ENCODE measurements at places on chromosomes 4 and X.

DNA sequence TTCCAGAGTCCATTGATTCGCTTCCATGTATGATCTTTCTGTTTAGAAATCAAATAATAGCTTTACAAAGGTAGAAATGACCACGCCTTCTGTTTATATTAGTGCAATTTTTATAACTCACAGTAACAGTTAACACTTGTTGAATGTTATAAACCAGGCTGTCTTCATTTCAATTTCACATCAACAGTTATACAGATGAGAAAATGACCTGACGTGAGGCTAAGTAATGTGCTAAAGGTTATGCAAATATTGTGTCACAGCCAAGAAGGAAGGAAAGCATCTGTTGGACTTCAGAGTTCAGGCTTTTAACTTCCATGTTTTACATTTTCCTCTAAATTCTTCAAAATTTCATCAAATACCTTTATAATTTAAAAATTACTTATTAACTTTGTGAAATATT lies 13.9 kb downstream of the CASP3 start:
- DNase-seq = no peak

- peak; percentile 74 for DNase-seq
Observed at GRCh38 chrX:49171752-49172279, at the start of gene PLP2. PLP2 (plus strand) TSS chrX:49171898; CDS start chrX:49172001, 103 bp downstream.

GRCh38 chrX:8044947-8045346 lies 117.7 kb upstream of the PNPLA4 start:
- DNase-seq = no peak

- no peak for DNase-seq
Observed at GRCh38 chr4:100009490-100009889, 59.4 kb upstream of the H2AZ1 start.

- no peak for DNase-seq
Observed at GRCh38 chrX:132657876-132658275, 169.0 kb upstream of the MBNL3 start.

GRCh38 chr4:99861120-99861905 lies 32.9 kb downstream of the LAMTOR3 start:
- no peak for DNase-seq

DNA sequence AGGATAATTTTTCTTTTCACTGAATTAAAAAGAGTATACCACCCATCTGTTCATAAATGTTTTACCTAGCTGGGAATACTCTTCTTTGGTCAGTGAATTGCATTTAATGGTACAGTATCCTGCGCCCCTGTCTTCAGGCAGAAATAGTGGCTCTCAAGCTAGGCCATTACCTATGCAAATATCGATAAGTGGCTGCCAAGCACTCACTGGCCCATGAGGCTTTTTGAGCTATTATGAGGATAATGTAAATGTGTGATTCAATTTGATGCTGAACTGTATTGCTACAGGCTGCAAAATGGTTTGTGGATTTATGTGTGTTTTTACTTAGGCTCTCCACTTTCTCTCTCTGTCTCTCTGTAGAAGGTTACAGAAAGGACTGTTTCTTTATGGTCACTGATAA lies 30.1 kb upstream of the MTMR1 start:
- no peak for DNase-seq

GRCh38 chr4:71430609-71431008 lies 91.8 kb downstream of the SLC4A4 start:
- DNase-seq = no peak

DNA sequence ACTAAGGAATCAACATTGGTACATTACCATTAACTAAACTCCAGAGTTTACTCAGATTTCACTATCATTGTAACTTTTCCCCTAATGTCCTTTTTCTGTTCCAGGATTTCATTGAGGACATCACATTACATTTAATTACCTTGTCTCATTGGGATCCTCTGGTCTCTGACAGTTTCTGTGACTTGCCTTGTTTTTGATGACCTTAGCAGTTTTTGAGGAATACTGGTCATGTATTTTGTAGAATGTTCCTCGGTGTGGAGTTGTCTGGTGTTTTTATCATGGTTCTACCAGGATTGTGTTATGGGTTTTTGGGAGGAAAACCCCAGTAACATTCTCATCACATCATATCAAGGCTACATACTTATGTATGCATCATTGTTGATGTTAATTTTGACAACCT lies 95.6 kb upstream of the TBC1D9 start:
- no peak for DNase-seq

DNA sequence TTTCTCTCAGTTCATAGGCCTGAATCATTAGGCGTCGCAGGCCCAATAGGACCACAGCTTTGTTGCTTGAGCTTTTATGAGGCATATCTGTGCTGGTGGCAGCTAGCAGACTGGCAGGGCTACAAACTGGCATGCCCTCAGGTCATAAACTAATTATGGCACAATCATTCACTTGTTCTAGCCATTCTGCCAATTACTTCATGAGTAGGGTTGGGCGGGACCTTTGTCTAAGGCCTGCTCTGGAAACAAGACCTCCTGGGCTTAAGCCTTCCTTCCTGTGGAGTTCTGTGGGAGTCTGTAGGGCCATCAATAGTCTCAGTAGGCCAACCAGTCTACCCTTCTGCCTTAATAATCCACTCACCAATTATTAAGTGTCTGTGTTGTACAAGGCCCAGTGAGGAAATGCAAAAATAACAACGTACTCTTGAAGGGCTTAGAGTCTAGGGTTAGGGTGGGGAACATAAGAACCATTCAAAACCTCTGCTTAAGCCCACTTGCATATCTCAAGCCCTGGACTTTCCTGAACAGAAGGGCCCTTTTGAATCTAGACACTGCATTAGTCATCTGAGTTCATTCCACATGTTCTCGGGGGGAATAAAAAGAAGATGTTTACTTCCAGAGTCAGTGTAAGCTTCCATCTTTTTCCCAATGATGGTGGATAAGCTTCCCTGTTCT lies 44.5 kb downstream of the SHROOM4 start:
- DNase-seq = no peak

GRCh38 chrX:131802836-131803626 lies 220.1 kb upstream of the STK26 start:
- DNase-seq = peak; percentile 40

- no peak for DNase-seq
Observed at GRCh38 chr4:20017777-20018115, 234.0 kb upstream of the SLIT2 start.

DNA sequence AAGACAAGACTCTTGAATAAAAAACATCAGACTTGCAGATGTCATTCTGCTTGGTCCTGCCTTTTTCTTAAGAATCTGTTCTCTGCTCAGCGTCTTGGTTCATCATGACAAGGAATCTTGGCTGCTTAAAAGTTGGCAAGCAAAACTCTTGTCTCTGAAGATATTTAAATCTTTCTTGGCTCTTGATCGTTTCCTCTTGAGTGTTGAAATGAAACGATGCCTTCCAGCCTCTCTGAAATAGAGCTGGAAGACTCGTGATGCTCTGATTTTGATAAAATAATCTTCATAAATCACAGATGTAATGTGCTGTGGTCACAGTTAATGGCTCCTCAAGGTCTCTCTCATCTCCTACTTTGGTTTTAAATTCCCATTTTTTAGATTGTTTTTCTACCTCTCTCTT lies 39.9 kb upstream of the TMEM192 start:
- no peak for DNase-seq

DNA sequence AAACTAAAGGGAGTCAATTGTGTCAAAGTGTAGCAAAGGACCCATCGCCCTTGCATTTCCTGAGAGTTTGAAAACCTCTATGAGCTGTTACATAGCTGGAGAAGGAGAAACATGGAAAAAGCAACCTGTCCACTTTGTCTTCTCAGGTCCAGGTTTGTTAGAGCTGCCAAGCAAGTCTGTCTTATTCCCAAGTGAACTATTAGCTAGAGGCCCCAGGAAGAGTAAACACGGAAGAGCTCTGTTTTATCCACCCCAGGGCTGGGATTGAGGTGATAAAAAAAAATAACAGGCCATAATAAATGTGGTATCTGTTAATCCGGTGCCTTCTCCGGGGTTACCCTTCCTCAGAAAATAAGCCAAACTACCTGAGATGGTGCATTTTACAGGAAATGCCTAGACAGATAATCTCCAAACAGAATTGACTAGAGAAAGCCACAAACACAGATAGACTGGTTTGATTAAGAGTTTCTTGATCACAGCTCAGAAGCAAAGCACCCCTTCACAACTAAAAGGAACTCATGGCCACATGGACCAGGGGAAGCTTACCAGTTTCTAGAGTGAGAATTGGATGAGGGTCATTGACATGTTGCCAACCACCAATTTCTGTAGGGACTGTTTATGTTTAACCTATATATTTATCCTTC lies 35.9 kb upstream of the RELL1 start:
- DNase-seq = no peak

- DNase-seq = no peak
Observed at GRCh38 chr4:82560853-82561785, 669 bp downstream of the TMEM150C start.

GRCh38 chr4:11436673-11437072 lies 8.0 kb upstream of the HS3ST1 start:
- DNase-seq = no peak

- DNase-seq = no peak
Observed at GRCh38 chr4:39504538-39504937, 22.7 kb downstream of the UGDH start.

DNA sequence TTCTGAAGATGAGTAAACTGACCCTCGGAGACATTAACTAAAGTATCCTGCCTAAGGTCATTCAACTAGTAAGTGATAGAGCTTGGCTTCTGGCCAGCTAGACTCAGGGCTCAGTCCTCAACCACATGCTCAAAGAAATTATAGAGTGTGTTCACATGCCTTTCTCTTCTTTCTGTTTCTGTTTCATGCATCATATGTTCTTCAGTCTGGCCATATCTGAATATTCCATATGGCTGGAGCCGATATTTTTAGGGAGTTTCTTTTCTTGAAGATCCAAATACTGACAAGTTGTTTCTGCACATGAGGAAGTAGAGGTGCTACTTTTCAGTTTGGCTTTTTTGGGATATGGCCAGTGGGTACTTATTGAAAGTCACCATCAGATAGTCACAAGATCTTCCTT lies 44.9 kb downstream of the MMRN1 start:
- no peak for DNase-seq

- DNase-seq = no peak
Observed at GRCh38 chr4:138688408-138689085, 327.0 kb upstream of the NOCT start.

DNA sequence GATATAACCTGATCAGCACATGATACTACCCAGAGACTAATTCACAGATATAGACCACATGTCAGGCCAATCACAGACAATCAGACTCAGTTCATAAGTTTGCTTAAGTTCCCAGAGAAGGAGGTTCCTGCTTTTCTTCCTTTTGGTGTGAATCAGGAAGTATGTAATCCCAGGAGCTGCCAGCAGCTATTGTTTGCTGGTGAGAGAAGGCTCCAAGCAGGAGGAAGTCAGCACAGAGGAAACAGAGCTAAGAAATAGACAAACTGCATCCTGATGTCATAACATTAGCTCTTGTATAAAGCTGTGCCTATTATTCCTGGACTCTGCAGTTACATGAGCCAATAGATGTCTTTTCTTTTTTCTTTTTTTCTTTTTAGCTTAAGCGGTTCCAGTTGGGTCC lies 50.9 kb downstream of the UCHL1 start:
- DNase-seq = no peak

- no peak for DNase-seq
Observed at GRCh38 chr4:109424093-109424841, 9.3 kb upstream of the SEC24B start.

DNA sequence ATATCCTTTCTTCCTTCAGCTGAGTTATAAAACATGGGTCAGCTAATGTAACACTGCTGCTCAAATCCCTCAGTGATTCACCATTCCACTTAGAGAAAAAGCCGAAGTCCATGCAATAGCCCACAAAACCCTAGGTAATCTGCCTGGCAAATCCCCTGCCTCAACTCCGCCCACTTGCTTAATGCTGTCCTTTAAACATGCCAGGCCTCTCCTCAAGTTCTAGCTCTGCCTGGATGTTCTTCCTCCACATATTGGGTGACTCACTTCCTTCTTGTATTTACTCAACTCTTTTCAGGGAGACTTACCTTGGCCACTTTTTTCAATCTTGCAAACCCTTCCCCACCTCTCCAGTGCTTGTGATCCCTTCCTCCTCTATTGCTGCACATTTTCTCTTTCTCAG lies 89.8 kb downstream of the EMCN start:
- no peak for DNase-seq

- DNase-seq = no peak
Observed at GRCh38 chrX:72060921-72061490, 70.7 kb downstream of the RTL5 start.

DNA sequence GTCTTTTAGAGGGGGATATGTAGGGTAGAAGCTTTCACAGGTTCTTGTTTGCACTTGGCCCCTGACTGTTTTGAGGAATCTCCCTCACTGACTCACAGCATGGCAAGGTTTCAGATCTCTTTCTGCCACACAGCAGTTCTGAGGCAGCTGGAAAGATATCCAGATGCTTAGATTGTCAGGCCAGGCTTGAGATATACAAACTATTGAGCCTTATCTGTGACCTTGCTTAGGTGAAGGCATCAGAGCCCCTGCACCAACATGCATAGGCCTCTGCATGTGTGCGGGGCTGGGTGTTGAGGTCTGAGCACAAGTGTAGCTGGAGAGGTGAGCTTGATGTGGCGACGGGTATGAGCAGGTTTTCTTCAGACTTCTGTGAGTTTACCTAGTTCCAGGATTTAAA lies 80.9 kb upstream of the MSANTD1 start:
- DNase-seq = no peak

DNA sequence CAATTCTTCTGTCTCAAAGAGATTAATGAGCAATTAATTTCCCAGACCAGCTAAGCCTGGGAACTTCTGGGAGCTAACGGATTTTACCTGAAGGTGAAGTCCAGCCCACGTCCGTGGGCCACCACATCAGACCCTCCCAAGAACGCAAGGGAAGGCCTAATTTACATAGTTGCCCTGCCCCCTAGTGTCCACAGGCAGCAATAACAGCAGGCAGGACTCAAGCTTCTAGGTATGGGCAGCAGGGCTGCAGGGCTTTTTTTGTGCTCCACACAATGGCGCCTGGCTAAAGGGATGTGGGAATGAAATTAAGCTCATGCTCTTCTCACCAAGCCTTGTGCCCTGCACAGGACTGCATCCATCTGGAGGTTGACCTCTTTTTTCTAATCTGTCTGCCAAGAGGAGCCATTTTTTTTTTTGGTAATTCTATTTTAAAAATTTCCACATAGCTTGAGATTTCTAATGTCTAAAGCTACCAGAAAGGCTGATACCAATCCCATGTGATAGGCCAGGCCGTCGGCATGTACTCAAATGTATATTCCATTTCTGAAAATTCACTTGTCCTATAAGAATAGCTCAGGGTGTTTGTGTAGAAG lies 111.9 kb upstream of the TMEM164 start:
- DNase-seq = peak; percentile 50

DNA sequence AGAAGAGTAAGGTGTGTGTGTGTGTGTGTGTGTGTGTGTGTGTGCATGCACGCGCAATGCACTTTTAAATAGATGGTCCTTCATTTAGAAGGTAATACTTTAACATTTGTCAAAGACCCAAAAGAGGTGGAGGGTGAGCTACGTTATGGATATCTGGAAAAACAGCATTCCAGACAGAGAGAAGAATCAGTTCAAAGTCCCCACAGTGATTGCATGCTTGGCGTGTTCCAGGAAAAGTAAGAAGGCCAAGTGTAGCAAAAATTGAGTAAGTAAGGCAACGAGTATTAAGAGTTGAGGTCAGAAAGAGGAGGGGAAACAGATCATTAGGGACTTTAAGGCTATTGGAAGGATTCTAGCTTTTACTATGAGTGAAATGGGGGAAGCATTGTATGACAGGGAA lies 21.9 kb upstream of the GABRE start:
- no peak for DNase-seq

All from stimulated activated CD4-positive, alpha-beta T cell treated with anti-CD3 and anti-CD28 coated beads, Interleukin-2, amount 100 ng/mL, for 24 hours (primary cell).